ENCODE measurements at places on chromosomes 7 and 10.
A peak's percentile ranks its signal among the peaks of the same experiment; 100 is the strongest.

DNA sequence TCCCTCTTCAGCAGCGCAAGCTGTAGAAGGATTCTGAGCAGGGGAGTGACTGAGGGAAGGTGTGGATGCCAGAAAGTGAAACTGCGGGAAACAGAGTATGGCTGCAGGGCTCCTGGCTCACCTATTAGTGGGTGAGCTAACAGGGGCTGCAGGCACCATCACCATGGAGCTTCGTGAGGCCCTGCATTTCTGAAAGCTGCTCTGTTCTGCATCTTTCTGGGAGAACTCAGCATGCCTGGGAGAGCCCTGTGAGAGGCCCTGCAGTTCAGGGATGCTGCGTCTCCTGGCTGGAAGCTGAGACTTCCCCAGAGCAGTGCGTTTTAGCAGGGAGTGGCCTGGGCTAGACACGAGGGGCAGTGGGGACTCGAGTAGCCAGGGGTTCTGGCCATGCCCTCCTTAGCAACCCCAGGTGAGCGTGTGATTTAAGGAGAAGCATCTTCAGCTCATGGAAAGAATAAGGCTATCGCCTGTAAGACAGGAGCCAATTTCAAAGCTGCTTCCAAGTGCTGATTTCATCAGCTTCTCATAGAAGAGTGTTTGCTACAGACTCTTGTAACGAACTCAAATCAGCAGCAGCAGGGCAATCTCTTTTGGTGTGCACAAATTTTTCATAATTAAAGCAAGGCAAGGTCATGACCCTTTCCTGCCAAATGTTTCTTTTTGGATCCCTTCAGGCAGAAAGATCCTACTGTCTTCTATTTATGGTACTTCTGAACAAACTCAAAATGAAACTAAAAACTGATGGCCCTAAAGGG lies 293.6 kb upstream of the ZNF32 start:
- DNase-seq = no peak

DNA sequence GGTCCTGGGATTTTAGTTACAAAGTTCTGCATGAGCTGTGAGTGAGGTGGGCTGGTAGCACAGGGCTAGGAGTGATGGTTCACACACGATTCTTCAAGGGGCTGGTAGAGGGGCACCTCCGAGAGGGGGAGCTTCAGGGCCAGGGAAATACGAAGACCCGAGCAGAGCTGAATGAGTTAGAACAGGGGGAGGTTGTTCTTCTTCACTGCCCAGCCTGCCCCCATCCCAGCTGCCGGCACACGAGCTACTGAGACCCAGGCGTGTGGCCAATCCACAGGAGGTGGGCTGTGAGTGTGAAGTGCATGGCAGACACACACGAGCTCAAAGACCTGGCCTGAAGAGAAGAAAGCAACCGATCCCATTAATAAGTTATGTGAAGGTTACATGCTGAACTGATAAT lies 256.2 kb upstream of the ZNF32 start:
- DNase-seq = no peak

DNA sequence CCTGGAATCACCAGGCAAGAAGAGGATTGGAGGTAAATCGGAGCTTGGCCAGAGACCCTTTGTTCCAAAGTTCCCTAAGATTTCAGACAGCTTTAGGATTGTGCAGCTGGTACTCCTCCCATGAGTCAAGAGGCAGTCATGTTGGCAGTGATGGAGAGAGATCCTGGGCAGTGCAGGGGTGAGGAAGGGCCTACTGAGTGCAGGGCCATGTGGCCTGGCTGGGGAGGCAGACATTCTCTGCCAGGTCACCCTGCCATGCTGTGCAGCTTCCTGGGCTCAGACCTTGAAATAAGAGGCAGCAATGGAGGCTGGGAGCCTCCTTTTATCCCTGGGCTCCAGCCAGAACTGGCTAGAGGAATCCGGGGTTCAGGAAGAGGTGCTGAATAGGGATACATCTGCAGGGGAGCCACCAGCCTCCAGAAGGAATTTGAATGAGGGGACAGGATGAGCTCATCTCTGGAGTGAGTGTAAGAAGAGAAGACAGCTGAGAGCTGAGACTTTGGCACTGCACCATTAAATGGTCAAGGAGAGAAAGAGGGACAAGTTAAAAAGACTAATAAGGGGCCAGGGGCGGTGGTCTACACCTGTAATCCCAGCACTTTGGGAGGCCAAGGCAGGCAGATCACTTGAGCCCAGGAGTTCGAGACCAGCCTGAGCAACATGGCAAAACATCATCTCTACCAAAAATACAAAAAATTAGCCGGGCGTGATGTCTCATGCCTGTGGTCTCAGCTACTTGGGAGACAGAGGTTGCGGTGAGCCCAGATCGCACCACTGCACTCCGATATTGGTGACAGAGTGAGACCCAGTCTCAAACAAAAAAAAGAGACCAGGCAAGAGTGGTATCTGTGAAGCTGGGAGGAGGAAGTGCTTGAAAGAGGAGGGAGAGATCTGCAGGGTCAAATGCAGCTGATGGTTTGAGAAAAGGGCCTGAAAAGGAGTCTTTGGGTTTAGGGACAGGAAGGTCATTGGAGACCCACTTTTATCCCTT lies 12.0 kb downstream of the SFTPD start:
- DNase-seq = no peak

GRCh38 chr7:29035044-29035740 lies 77.1 kb upstream of the TRIL start:
- peak; percentile 69 for DNase-seq

GRCh38 chr10:77333610-77334340 lies 303.8 kb downstream of the KCNMA1 start:
- DNase-seq = no peak

DNA sequence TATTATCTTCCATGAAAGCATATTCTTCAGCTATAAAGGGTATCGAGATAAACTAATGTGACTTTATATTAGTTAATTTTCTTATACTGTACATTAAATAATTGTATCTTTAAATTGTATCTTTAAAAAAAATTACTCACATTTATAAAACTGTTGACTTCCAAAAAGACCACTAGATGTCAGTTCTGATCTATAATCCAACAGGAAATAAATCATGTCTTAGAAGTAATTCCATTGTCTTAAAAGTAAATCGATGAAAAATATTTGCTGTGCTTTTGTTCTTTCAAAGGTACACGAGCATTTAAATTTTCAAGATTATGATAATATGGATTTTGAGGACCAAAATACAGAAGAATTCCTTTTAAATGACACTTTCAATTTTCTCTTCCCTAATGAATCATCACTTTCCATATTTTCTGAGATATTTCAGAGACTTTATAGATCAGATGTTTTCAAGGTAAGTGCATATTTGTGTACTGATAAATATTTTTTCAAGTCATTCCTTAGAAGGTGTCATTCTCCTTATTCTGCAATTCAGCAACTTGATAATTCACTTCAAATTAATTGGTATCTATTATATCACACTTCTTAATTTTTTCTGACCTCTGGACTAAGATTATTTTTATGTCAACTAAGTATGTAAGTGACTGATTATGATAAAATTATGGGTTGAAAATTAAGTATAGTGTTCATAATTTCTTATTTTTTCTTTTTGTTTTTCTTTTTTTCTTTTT lies 138.5 kb downstream of the CPED1 start:
- DNase-seq = no peak

DNA sequence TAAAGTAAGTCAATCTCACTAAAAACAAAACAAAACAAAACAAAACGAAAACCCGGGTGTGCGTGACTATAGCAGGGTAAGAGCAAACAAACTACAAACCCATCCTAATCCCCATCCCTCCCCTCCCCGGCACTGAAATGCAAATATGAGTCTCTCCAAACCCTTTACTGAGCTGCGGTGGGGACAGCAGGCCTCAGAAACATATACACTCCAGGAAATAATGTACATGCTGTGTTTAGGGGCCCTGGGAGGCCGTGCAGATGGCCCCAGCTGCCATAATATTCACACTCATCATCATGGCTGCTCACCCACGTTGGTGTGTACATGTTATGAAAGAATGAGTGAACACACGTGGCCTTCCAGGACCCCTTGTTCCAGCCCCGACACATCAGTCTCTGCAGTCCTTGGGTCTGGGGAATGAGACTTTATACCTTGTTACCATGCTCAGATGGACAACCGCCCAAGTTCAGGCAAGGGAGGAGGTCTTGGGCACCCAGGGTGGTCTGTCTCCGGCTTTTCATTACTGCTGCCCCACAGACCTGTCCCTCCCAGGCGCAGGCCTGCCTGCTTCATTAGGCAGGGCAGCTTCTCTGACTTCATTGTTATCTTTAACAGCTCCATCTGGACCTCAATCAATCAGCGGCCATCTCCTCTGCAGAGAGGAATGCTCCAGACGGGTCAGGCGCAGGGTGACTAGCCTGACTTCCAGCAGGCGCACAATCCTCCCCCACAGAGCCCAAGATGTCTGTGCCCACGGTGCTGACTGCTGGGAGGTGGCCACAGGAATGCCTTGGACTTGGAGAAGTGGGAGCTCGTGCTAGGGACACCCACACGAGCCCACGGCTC lies 20.6 kb downstream of the HSPA12A start:
- DNase-seq = no peak

- no peak for DNase-seq
These were observed 9.4 kb upstream of the ZWINT start for GRCh38 chr10:56370217-56371113.

DNA sequence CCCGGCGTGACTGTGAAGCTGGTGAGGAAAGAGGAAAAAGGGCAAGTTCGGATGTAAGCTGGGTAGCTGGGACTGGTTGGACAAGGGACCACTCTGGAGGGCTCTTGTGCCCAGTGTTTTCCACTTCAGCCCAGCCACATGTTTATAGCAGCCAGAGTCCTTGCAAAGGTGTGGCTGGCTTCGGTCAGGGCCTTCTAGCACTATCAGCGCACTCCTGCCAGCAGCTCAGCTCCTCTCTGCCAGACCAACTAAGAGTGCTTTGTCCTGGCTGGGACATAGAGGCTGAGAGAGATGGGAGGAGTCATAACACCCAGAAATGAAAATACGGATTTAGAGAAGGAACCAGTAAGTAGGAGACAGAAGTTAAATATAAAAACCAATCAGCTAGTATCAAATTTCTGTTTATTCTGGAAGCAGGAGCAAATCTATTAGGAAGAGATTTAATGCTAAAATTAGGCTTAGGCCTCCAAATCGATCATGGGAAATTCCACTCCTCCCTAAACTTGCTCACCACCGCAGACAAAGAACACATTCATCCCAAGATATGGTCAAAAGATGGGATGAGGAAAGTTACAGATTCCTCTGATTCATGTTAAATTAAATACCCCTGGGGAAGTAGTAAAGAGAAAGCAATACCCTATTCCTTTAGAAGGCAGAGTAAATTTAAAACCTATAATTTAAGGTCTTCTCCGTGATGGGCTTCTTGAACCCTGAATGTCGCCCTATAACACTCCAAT lies 135.0 kb downstream of the RALA start:
- no peak for DNase-seq

DNA sequence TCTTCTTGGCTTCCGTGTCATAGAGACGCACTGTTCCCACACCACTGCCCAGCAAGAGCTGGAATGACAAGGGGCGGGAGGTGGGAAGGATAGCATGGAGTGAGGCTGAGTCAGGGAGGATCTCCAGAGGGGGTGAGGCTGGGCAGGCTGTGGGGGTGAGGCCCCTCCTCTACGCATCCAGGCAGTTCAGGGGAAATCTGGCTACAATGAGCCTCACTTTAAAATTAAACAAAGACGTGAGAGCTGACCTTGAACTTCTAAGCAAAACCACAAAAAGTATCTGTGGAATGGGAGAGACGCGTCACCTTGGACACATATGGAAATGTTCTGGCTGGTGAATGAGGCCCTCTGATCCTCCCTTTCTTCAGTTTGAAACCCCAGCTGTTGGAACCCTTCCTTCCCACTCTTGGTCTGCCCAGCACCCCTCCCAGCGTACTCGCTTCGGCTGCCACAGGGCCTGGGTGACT lies 17.7 kb downstream of the WDR91 start:
- DNase-seq = no peak

DNA sequence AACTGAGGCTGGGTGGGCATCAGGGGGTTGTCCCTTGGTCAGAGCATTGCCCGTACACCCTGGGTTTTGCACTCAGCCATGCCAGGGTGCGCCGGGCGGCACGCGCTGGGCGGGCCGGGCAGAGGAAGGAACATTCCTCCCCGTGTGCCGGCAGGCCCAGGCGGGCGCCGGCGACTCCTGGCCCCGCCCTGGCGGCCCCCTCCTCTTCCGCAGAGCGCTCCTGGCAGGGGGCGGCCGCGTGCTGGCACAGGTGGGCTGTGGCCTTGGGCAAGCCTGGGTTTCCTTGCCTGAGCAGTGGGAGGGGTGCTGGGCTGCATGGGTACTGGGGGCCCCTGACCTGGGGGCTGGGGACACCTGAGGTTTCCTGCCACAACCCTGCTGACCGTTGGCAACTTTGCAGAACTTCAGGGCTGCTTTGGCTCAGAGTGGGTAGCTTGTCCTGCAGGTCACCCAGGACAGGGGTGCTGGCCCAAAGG lies 3.9 kb downstream of the LFNG start:
- DNase-seq = no peak

DNA sequence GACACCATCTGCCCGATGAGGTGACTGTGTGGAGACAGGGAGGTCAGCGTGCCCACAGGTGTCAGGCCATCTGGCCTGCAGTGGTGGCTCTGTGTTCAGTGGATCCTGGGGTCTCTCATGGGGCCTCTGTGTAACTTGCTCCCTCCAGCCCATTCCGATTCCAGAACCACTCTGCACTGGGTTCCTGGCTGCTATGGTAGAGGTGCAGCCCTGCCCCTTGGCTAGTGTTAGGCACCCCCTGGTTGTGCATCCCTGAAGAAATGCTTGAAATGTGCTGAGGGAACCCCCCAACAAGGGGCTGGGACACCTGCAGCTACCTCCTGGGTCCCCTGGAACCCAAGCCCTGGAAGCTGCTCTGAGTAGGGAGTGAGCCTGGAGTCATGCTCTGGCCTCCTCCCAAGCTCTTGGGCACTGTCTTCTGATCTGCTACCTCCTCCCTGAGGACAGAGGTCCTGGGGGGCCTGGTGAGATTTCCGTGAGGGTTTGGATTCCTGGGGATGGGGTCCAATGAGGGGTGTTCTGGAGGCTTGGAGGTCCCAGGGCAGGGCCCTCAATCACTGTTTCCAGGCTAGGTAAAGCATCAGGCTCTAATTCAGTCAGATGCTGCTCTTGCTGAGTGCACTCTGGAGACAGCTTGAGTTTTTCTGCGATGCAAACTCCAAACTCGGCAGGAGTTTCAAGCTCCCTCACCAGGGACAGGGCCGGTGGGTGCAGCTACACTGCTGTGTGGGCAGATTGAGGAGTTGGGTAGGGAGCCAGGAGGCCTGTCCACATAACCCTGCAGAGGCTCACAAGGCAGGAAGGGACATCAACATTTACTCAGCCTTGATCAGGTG lies 27.7 kb downstream of the RAMP3 start:
- DNase-seq = no peak

- DNase-seq = no peak
These were observed 427.0 kb downstream of the KCNMA1 start for GRCh38 chr10:77210645-77211044.
